Hindlimb muscle (tissue), 1 donor: ENCODE measurements at places on chromosomes 13 and 19.

DNA sequence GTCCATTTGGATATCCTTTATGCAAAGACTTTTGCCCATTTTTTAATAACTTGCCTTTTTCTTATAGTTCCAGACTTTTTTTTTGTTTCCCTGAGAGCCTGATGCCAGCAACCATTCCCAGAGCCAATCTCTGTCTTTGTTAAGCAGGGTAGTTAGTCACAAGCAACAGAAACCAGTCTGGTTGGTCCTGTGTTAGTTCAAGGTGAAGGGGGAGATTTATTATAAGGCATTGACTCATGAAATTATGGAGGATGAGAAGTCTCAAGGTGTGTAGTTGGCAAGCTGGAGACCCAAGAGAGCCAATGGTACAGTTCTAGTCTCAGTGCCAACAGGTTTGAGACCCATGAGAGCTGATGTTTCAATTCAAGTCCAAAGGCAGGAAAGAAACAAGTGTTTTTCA lies 33.0 kb downstream of the GPR12 start:
- DNase-seq: no peak

GRCh38 chr13:48066310-48066989 lies 28.5 kb downstream of the MED4 start:
- DNase-seq: no peak

DNA sequence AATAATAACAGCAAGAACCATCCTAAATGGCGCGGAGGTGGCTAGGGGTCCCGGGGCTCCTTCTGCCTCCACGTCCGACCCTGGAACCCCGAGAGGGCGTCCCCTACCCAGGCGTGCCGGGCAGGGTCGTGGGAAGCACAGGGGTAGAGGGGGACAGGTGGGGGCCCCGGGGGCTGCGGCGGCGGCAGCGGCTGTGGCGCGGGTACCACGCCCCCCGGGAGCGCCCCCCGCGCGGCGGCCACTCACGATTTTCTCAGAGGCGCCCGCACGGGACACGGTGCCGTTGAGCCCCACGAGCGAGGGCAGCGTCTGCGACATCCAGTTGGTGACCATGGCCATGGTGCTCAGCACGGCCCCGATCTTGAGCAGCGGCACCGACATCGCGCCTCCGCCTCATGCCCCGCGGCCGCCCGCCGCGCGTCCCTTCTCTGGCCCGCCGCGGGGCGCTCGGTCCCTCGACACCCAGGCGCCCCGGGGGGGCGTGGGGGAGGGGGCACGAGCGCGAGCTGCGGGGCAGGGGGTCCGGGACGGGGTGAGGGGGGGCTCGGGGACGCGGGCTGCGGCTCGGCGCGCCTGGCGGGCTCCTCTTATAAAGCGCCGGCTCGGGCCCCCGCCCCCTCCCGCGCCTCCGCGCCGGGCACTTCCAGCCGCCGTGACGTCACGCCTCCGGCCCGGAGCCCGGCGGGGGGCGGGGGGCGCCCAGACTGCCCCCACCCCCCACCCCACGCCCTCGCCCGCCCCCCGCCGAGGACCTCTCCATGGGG lies 22.9 kb downstream of the OLFM2 start:
- DNase-seq: peak; percentile 29

- DNase-seq: peak; percentile 21
Observed at GRCh38 chr19:20669263-20669662, 7.9 kb upstream of the ZNF626 start.

- DNase-seq: no peak
Observed at GRCh38 chr13:52925251-52925650, 76.8 kb upstream of the PCDH8 start.

- no peak for DNase-seq
Observed at GRCh38 chr13:99690426-99691174, 189.3 kb downstream of the TM9SF2 start.
